NCI-H524 (cell line): ENCODE measurements at places on chromosomes 7 and 10.

DNA sequence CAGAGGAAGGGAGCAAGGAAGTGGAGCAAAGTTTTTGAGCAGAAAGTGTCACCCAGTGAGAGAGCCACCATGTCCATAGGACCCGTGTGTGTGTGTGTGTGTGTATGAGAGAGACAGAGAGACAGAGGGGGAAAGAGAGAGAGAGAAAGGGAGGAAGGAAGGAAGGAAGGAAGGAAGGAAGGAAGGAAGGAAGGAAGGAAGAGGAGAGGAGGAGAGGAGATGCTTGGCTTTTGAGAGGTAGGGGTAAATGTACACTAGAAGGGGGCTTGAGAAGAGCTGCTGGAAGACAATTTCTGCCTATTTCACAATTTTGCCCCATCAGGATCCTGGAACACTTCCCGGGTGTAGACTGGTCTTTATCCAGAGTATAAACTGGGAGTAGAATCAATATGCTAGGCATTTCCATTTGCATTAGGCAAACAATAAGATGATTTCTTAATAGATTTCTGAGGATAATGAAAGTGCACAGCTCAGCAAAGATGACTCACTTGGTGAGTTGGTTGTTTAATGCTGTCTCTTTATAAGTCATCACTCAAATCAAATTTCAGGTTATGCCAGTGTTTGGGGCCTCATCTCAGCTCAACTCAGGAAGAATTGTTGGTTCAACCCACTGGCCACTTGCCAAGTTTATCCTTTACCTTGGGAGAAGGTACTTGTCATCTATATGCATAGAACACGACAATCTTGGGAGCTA lies 70.0 kb upstream of the FAM13C start:
- no peak for DNase-seq

- no peak for DNase-seq
Observed at GRCh38 chr7:29684787-29685650, 121.3 kb upstream of the WIPF3 start.

DNA sequence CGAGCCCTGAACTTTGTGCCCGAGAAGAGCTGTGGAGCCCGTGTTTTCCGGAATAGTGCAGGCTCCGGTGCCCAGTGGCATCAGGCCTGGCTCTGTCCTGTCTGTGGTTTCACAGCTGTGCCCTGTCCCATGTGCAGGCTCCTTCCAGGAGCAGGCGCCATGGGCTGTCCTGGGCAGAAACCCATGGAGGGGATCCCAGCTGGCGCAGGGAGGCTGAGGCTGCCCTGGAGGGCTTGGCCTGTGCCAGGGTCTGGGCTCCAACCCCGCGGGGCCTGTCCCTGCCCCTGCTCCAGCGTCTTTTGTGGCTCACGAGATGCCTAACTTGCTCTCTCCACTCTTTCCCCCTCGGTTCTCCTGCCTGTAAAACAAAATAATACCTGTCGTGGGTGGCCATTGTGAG lies 23.3 kb upstream of the CRHR2 start:
- DNase-seq = no peak

GRCh38 chr10:38007551-38007950 lies 2.9 kb upstream of the ZNF33A start:
- no peak for DNase-seq

DNA sequence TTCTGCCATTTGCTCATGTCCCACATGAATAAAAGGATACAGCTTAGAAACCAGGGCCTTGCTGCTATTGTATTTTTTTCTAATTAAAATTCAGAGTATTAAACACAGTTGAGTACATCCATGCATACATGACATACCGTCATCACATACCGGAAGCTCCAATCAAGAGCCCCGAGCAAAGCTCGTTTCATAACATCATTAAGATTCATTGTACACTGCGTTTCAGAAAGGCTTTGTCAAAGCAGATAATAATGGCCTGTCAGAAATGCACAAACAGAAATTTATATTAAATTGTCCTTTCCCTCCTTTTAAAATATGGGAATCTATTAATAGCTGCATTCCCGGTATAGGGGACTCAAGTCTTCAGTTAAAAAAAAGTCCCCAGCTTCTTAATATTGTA lies 103.4 kb downstream of the PRTFDC1 start:
- no peak for DNase-seq

- no peak for DNase-seq
Observed at GRCh38 chr10:94123258-94123995, 129.7 kb downstream of the PLCE1 start.

- no peak for DNase-seq
Observed at GRCh38 chr10:7944215-7944480, 110.3 kb upstream of the GATA3 start.

DNA sequence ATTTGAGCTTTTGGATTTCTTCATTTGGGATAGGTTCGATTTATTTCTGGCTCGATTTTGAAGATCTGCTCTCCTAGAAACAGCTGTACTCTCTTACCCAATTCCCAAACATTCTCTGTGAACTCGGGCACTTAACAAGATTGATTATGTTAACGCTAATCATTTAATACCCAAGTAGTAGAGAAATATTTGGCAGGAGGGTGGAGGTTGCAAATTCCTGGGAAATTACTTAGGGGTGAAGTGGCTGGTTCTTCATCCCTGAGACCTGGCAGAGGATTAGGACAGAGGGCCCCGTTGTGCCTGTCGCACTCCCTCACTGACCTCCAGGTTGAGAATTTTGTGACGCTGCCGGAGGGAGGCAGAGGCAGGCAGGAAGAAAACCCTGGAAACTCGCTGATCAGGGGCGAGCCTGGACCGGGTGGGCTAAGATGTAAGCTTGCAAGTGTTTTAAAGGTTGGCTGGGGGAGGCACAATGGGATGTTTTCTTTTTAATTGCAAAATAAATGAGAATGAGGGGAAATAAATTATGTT lies 182.6 kb downstream of the TCF7L2 start:
- no peak for DNase-seq
